T1000 (cell line): ENCODE measurements at places on chromosomes 6 and 20.

DNA sequence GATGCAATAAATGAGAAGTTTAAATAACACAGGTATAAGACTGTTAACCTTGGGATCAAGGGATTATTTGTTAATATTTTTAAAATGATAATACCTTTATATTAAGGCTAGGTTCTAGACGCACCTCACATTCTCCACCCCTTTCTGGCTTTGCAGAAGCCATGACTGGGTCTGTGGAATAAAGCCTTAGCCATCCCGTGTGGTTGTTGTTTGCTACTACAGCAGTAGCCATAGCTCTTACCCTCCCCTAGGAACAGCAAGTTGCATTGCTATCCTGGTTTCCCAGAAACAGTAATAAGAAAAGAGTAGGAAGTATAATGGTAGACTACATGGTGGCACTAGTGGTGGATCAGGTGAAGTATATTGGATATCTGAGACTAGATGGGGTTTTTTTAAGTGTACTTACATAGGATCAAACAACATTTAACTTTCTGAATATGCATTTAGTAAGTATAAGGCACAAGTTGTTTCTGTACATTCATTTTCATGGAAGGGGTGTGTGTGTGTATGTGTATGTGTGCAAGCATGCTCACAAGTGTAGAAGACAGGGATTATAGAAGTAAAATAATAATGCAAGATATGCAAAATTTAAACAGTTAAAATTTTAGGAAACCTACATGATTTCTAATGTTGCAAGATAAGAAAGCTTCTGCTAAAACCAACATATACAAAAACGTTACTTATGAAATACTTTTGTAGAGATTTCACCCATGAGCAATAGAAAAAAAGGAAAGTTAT is 384.2 kb downstream of the PRKN start:
- DNase-seq: no peak

GRCh38 chr20:1499528-1500420 is 8.6 kb upstream of the SIRPB2 start:
- DNase-seq: no peak

GRCh38 chr6:44466955-44467354 is 79.4 kb downstream of the CDC5L start:
- DNase-seq: no peak

DNA sequence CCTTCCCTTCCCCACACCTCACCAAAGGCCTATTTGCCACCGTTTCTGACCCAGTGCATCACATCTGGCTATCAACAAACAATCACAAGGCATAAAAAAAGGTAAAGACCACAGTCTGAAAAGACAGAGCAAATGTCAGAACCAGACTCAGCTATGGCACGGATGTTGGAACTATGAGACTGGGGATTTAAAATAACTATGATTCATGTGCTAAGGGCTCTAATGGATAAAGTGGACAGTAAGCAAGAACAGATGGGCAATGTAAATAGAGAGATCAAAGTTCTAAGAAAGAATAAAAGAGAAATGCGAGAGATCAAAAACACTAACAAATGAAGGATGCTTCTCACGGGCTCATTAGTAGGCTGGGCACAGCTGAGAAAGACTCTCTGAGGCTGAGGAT is 99.5 kb downstream of the LAMP5 start:
- DNase-seq: no peak

GRCh38 chr6:169165561-169166300 is 87.9 kb downstream of the THBS2 start:
- DNase-seq: no peak

- no peak for DNase-seq
Observed at GRCh38 chr6:25035174-25035511, 99.4 kb upstream of the RIPOR2 start.
